ENCODE measurements at places on chromosomes 1 and 21.

DNA sequence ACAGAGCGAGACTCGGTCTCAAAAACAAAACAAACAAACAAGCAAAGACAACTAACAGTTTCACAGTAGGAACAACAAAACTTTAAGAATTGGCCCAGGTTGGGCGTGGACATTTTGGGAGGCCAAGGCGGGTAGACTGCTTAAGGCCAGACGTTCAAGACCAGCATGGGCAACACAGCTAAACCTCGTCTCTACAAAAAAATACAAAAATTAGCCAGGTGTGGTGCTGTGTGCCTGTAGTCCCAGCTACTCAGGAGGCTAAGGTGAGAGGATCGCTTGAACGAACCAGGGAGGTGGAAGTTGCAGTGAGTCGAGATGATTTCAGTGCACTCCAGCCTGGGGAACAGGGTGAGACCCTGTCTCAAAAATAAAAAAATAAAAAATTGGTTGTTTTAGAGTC lies 13.5 kb downstream of the GTF2B start:
- no peak for DNase-seq

DNA sequence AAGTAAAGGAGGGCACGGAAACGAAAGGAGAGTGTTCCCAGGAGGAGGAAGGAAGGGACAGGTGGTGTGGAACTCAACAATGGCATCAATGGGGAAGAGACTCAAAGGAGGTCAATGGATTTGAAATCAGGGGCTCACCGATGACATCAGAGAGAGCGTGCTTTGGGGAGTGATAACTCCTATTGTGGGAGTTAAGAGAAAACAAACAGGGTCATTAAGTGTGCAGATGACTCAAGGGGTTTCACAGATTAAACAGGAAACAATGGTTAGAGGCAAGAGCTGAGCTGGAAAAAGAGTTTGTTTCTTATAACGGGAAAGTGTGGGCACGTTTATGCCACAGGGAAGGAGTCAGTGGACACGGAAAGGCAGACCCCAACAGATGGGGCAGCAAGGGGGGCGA lies 629.1 kb downstream of the SMYD3 start:
- DNase-seq: no peak

- no peak for DNase-seq
These were observed 24.6 kb downstream of the WNT3A start for GRCh38 chr1:228031276-228031995.

GRCh38 chr21:41135746-41136145 lies 32.2 kb upstream of the BACE2 start:
- no peak for DNase-seq

DNA sequence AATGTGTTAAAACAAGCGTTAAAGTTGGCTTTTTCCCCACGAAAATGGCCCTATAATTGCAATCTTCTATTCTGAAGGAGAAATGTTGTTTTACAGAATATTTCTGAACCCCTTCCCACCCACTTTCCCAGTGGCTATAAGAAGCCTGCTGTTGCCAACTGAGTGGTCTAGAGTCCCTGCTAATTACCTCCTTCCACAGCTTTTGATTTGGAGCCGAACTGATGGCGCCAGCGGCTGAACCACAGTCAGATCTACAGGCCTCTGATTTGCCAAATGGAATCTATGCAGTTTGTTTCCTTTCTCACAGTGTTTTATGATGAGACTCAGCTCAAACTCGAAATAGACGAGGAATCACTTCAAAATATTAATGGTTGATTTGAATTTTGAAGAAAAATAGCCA lies 76.0 kb upstream of the C1orf105 start:
- DNase-seq: no peak

- DNase-seq: no peak
These were observed 48.4 kb downstream of the ARHGEF16 start for GRCh38 chr1:3502641-3503524.

Data from tibial nerve (tissue), 4 donors.